Activated naive CD4-positive, alpha-beta T cell treated with anti-CD3 and anti-CD28 coated beads, Interleukin-2, amount 10 ng/mL, durations not matched to agents 7 days and 5 days (primary cell): ENCODE measurements at places on chromosomes 2 and 18.

DNA sequence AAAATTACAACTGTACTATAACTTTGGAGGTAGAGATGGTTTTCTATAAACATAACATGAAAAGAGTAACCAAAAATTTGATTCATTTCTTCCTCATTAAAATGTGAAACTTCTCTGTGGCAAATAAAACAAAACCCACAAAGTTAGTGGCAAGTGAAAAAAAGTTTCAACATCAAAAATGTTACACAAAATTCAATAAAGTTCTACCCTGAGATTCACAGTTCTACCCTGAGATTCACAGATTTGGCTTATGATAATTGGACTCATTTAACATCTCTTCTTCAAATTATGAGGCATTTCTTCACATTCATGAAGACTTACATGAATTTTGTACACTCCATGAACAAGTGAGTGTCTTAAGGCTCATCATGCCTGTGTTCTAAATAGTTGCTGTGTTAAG is 51.0 kb downstream of the AAK1 start:
- no peak for DNase-seq

DNA sequence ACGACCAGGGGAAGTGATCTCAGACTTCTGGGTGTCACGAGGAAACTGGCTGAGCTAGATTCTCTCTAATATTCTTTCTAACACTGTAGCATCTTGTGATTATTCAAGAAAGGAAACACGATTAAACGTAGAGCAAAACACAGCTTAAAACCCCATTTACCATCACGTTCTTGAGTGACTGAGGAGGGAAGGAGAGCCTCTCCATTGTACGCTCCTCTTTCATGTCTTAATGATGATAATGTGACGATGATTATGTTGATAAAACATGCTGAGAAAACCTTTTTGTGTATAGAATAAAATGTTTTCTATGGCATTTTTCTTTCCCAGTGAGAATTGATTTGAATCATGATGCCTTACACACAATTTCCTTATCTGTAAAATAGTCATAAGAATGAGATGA is 705.6 kb upstream of the ID2 start:
- DNase-seq = no peak

DNA sequence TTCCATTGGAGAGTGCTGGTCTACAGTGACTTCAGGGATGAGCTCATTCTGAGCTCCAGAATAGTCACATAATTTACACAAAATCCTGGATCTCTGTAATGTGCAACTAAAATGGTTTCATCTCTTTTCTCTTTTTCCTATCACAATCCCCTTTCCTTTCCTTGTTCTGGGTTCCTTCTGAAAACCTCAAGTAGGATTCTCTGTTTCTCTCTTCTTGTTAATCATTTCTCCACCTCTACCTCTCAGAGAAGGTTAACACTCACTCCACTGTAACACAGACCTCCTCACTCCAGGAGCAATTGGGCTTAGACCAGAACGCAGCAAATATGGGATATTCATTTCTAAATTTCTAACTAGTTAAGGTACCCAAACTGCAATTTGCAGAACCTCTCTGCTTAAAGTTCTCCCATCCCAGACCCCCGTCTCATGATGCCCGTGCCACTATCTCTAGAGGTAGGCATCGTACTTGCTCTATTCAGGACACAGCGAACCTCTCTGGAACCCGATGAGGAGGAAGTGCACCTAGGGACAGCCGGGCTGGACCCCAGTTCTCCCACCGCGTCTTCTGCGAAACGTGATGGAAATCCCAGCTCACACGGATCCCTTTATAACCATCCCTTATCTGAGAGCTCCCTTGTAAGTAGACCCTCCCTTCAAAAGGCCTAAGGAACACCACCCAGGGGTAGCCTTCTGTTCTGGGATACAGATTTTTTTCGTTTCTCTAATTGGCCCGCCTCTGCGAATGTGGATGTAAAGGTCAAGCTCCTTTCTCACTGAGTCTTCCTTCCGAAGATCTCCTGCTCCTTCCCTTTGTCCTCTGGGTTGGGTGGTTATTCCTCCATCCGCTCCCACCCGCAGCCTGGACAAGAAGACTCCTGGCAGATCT is 1.3 kb downstream of the FOXI3 start:
- DNase-seq = no peak

DNA sequence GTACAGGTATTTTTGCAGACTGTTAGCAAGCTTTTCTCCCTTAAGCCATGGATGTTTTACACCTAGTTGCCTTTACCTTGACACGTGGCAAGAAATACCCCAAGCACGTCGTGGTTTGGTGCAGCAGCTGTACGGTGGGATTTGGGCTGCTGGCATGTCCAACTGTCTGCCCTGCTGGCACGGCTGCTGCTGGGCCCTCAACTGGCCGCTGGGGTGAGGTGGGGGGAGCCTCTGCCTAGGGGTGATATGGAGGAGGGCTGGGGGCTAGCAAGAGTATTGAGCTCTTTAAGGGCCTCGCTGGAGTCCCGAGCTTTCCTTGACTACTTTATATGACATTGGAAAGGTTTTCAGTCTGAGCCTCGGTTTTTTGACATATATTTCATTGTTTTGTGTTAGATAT is 41.6 kb downstream of the LPIN1 start:
- no peak for DNase-seq

DNA sequence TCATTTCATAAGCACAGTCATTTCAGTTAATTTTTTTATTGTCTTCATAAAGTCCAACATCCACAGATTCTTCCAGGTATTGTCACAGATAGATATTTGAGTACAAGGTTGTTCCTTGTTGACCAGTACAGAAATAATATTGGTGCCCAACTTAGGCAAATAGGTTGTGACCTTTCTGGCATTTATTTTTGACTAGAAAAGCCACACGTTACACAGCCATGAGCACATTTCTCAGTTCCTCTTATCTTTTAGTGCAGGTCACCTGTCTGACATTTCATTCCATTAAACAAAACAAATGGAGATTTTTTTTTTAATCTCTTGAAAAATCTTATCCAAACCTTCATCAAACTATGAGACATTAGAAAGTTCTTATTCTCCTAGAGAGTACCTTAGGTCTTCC is 428.8 kb downstream of the ZNF521 start:
- DNase-seq = no peak

DNA sequence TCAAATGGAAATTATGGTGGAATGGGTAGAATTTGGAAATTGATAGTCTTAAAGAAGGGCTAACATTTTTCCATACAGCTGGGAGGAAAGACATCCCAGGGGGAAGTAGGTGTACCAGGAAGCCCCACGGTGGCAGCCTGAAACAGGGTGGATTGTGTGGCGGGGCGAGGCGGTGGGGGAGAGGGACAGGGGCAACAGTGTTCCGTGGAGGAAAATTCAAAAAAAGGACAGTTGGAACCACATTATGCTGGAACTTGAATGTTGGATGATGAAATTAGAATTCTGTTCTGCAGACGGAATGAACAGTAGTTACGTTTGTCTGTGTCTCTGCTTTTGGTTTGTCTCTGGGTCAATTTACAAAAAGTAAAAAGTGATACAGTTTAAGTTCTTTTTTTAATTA is 10.6 kb upstream of the CIB4 start:
- DNase-seq = no peak

DNA sequence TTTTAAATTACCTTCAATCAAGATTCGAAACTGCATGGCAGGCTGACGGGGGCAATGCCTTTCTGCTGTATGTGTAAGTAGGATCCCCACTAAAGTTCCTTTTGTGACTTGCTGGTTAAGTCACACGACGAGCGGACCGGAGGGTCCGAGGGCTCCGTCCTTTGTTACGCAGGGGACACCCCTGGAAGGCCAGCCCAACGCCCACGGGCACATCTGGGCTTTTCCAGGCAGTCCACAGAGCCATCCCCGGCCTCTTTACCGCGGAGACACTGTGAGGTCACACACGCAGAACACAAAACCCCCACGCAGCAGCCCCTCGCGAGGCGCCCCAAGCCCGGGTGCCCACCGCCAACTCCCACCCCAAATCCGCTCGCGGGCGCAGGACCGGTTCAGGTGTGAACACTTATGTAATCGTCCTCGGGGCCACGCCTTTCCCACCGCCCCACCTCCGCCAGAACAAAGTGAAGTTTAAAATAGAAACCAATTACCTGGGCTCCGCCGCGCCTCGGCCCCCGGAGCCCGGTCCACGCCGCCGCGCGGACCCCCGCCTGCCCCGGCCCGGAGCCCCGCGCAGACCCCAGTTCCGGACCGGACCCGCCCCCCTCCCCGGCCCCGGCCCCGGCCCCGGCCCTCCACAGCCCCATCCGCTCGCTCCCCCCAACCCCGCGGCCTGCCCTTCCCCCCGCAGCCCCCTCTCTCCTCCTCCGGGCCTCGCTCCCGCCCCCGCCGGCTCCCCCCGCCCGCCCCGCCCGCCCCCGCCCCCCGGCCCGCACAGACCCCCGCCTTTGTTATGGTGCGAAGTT is 4.2 kb downstream of the ZNF516 start:
- DNase-seq = peak; percentile 76

GRCh38 chr2:144099780-144100377 is 420.0 kb downstream of the ZEB2 start:
- DNase-seq = no peak
